ENCODE measurements at places on chromosomes 2 and 18.

DNA sequence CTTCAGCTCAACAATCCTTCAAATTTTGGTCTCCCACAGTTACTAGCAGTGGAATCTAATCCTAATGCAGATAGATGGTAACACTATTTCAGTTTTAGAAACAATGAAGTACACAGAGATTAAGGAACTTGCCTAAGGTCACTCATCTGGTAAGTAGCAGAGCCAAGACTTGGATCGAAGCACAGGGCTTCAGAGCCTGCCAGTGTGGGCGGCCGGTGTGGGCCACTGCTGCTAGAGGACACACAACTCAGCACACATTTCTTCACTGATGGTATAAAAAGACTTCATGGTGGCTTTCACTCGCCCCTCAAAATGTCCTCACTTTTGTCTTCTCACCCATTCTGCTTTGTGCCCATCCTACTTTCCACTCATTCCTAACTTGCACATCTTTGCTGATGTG, 11.1 kb downstream of the C2orf74 start:
- no peak for DNase-seq

DNA sequence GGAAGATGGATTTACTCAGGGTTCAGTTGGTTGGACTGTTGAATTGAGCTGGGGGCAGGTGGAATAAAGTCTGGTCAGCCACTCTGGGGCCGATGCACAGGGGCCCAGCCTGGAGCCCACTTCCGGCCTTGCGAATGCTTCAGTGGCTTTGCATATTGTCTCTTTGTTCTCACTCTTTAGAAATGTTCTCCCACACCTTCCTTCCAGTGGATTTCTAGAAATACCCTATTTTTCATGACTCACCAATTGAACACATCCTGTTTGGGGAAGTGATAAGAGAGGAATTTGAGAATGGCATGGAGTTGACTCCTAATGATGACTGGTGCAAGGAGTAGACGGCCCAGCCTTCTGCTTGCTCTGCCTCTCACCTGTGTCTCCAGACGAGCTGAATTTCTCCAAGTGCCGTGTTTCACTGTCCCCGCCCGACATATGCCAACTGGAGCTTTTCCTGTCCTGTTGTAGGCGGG, 28.1 kb downstream of the ASAP2 start:
- no peak for DNase-seq

GRCh38 chr2:12547566-12548170, 169.1 kb upstream of the TRIB2 start:
- DNase-seq = no peak

DNA sequence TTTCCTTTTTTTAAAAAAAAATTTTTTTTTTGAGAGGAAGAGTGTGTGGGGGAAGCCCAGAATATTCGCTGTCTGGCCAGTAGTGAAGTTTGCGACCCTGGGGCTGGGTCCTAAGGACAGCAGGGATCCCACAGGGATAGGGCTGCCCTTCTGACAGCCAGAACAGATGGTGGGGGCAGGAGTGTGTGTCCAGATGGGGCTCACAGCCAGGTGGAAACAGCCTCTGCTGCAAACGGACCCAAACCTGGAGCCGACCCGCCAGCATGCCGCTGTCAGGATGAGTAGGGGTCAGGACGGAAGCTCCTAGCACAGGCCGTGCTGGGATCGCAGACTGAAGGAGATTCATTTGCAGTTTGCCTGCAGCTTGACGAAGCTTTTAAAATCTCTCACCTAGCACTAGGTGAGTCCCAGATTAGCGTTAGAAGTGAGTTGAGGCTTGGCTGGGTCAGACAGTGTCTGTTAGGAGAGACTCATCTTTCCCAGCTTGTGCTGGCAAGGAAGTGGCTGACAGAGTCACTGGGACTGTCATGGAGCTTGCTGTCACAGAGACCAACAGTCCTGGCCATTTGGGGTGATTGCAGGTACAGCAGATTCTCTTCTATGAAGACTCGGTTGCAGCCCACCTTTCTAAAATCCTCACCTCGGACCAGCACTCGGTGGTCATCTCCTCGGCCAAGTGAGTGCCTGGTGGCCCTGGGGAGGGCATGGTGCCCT, 93.4 kb downstream of the DGKD start:
- DNase-seq = no peak

GRCh38 chr2:234110219-234110618, 59.7 kb downstream of the SPP2 start:
- DNase-seq = no peak
